CD4-positive, alpha-beta T cell treated with Interleukin-6 at 100 ng/mL for 8 hours (primary cell): ENCODE measurements at places on chromosomes 1 and 21.

- no peak for DNase-seq
These were observed at the start of gene DMRTB1 for GRCh38 chr1:53459321-53460175. Gene DMRTB1, plus strand, starts transcription at chr1:53459399. Its CDS starts 55 bp downstream, at chr1:53459454.

DNA sequence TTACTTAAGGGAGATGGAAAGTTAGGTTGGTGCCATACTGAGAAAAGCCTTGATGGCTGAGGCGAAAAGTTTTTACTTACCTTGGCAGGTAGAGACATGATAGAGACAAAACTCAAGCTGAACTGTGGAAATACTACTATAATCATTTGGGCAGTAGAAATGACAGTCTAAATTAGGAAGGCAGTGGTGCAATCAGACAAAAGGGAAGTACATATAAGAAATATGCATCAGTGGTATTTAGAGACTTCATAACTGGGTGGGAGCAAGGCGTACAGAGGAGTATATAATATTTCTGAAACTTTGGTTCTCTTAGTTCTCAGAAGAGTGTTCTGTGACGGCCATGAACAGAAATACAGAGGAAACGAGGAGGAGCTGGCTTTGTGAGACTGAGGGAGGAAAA is 2.4 kb upstream of the CEP350 start:
- DNase-seq = no peak

DNA sequence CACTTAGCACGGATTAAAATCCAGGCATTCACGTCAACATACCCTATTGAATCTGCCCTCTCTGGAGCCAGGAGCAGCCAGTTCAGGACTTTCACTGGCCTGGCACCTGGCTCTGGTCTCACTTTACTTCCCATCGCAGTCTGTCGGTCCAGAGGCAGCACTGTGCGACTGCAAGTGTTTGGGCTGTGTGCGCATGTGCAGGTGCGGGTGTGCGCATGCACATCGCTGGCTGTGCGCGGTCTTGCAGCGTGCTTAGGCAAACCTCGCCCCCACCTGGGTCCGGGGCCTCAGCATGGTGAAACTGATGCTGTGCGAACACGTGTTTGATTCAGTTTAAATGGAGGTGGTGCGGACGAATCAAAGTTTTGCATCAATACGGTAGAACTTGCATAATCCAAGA is 38.0 kb downstream of the ATF3 start:
- no peak for DNase-seq

DNA sequence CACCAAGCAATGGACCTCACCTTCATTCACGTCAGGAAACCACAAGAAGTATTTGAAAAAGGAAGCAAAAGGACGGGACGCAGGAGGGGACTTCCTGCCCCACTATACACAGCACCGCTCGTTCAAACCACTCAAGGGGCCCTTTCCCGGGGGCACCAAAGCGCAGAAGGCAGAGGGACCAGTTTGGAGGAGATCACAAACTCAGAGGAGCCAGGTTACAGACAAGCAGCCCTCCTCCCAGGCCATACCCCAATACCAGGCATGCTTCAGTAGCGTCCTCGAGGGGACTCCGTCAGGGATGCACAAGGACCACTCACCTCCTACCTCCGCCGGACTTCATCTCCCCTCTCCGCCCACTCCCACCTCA is 685 bp downstream of the CRTC2 start:
- peak; percentile 45 for DNase-seq

DNA sequence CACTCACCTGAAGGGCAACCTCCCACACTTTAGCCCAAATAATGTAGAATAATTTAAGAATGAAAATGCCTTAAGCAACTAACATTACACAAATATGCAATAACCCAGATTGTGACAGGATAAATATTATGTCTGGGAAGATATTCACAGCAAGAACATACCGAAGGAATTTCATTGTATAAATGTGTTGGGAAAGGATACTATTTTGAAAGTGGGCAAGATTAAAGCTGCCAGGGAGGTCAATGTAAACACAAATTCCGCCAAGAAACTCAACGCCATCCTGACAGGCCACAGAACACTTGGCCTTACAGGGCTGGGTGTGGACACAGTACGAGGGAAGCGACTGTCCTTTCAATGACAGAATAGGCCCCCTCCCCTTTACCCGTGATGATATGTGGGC is 173.3 kb downstream of the RUNX1 start:
- DNase-seq = no peak

DNA sequence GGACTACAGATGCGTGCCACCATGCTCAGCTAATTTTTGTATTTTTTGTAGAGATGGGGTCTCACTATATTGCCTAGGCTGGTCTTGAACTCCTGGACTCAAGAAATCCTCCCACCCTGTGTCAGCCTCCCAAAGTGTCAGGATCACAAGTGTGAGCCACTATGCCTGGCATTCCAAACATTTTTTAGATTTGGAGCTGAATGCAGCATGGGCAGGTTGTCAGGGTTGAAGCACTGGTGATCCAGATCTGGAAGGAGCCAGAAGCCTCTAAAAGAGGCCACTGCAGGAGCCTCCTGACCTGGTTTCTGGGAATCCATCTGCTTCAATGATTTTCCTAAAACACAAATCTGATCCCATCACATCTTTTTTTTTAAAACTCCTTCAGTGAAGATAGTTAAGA is 1.8 kb upstream of the CTPS1 start:
- DNase-seq = no peak

GRCh38 chr21:38443110-38443509 is 55.2 kb downstream of the ERG start:
- no peak for DNase-seq

GRCh38 chr21:42731264-42732032 is 78.0 kb downstream of the PDE9A start:
- no peak for DNase-seq

GRCh38 chr1:22958556-22958955 is 14.1 kb downstream of the LACTBL1 start:
- DNase-seq = no peak

DNA sequence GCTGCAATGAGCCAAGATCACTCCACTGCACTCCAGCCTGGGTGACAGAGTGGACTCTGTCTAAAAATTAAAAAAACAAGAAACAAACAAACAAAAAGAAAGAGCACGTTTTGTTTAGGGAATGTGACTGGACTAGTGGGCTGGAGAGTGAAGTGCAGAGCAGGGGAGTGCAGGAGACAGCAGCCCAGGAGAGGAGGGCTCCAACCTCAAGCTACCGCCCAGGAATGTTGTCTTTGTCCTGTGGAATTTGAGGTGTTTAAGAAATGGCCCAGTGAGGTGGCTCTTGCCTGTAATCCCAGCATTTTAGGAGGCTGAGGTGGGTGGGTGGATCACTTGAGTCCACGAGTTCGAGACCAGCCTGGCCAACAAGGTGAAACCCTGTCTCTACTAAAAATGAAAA is 42.4 kb upstream of the MTF2 start:
- DNase-seq = no peak

- no peak for DNase-seq
These were observed 11.3 kb downstream of the TXNIP start for GRCh38 chr1:145985129-145985501.

DNA sequence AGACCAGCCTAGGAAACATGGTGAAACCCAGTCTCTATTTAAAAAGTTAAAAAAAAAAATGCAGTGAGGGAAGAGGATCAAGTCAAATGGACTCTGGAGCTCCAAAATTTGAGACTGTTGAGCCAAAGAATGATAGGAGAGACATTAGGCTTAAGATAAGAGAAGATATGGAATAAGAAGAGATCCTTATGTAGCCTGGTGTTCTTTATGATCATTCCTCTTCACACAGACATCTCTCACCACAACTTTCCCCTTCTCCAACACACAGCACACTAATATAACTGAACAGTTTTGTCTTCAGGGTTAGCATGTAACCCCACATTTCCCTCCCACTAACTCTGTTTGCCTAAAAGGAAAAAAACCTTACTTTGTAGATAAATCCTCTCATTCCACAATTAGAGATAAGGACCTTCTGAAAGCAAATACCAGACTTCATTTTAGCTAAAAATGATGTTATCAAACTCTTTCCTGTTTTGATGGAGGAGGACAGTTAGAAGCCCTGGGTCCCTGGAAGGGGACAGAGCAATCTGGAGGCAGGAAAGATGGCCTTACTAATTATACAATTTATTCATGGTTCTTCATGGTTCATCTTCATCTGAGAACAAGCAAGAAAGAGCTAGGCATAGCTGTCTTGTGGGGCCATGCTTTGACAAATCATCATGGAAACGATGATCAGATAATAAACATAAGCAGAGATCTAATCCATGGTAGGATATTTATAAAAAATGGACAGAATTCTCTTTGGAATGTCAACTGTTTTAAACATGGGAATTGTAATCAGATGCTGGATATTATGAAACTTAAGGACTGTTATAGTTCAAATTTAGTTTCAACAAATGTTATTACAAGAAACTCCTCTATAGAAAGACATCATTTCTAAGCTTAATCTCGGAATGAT is 96.7 kb upstream of the S1PR1 start:
- DNase-seq = no peak

DNA sequence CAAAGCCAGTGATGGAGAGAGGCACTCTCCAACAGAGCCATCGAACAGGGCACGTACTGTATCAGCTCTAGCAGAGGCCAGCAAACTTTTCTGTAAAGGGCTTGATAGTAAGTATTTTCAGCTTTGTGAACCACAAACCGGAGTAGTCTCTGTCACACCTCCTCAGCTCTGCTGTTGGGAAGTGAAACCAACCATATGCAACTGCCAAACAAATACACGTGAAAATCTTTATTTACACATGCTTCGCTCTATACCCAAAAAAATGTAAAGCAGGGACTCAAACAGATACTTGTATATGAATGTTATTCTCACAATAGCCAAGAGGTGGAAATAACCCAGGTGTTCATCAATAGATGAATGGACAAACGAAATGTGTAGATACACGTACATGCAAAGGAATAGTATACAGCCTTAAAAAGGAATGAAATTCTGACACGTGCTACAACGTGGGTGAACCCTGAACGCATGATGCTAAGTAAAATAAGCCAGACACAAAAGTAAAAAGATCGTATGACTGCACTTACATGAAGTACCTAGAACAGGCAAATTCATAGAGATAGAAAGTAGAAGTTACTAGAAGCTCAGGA is 39.0 kb downstream of the SETD4 start:
- DNase-seq = no peak

GRCh38 chr1:171090604-171091003 is at the start of gene FMO3:
Gene FMO3, plus strand, starts transcription at chr1:171090905. Its CDS starts 1,754 bp downstream, at chr1:171092659.
- DNase-seq = no peak

GRCh38 chr1:57957576-57957975 is 533.7 kb upstream of the DAB1 start:
- no peak for DNase-seq

- DNase-seq = no peak
These were observed 321.6 kb downstream of the PTPRU start for GRCh38 chr1:29557701-29558600.

- DNase-seq = no peak
These were observed 21.6 kb downstream of the MAPKAPK2 start for GRCh38 chr1:206706298-206706791.

DNA sequence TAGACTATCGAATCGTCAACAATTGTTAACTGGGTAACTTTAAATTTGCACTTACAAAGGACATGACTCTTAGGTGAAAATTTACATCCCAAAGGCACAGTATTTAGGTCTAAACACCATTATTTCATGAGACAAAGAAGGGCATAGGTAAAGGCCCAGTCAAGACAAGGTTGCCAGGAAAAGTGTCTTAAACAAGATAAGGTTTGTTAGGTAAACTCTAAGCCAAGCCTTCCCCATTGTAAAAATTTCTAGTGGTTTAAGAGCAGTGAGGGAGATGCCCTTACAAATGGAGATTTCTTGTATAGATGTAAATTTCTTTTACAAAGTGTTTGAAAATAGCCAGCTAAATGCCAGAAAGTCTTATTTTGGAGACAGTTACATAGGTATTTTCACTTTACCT is 36.9 kb upstream of the FNBP1L start:
- no peak for DNase-seq

DNA sequence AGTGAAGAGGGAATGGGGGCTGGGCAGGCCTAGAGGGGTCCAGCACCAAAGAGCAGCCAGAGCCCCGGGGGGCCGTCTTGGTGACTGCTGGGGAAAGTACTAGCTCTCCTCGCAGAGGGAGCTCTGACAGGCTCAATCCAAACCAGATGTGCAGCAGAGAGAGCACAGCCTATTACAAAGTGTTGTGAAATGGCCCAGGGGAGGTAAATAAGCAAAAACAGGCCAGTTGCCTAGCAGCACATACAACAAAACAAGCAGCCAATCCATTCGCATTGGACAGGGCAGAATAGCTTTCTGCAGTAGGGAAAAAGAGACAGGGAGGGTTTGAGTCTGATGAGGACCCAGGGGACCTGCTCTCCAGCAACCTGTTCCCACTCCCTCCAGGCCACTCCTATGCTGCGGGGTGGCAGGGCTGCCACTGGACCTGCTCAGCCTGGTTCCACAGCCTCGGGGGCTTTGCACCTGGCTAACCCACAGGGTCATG is 239.6 kb upstream of the FGGY start:
- no peak for DNase-seq

DNA sequence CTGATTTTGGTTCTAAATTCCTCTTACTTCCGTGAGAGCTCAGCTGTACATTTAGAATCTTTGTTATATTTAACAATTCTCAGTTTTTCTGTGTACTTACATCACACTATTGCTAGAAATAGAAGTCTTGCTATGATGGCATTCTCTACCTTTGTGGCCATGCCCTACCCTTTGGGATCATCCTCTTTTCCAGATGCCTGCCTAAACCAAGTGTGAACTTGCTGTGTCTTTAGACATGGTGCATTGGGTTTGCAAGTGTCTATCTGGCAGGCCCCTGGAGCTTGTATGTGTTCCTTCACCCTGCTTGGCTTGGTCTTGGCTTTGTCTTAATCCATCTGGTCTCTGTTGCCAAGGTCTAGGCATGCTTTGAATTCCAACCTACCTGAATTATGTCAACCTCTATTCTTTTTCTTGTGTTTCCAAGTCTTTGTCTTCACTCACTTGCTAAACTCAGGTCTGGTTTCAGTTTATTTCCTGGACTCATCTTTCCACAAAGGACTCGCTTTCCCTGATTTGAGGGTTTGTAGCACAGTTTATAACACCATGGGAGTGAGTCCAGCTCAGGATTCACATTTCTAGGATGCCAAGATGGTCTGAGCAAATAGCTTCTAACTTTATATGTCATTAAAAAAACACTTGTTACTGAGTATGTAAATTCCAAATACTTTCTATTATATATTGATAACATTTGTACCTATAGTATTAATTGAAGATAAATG is 20.6 kb upstream of the APOBEC4 start:
- DNase-seq = no peak

- no peak for DNase-seq
These were observed 45.3 kb downstream of the LRIG2 start for GRCh38 chr1:113118266-113118665.

DNA sequence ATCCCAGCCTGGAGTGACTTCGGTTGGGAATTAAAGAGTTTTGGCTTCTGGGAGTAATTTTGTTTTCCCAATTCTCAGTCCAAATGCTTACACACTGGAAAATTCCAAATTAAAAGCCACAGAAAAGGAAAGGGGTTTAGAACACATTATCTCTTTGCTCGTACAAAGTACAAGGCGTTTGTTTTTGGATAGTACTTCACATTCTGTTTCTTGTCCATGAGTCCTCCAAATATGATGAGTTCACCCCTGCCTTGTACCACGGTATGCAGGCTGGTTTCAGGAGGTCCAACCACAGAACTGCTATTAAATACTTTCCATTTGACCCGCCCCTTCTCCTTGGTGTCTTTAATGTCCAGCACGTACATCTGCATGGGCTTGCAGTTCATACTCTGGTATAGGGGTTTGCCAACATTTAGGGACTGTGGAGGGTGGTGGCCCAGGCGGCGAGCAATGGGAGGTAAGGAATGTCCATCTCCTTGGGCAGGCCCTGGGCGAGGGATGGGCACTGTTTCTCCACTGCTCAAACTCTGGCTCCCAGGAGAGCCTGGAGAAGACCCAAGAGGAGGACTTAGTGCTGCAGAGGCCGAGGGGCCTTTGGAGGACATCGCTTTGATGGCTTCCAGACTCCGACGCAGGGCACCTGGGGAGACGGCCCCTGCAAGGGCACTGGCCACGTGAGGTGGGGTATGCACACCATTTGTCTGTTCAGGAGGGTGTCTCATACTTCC is 13.7 kb upstream of the CPLANE2 start:
- no peak for DNase-seq
